ENCODE measurements at places on chromosomes 12 and 14. TPM values are rescaled to one million over a fixed set of nuclear protein-coding genes. Genes with fewer than 3 reads are reported as not detected.

Gene SLC25A21
- 0.82 TPM for total RNA-seq

Gene RHEBL1
- total RNA-seq = 9.5 TPM

Gene TAS2R31
- total RNA-seq = 1.1 TPM

Gene SERPINA12
- not detected for total RNA-seq

Gene OVCH1
- total RNA-seq = not detected

Gene NEUROD4
- total RNA-seq = not detected

Gene STXBP6
- total RNA-seq = 0.72 TPM

Gene TAS2R50
- total RNA-seq = 0.48 TPM

Gene KRT2
- not detected for total RNA-seq

Gene JPH4
- not detected for total RNA-seq

Gene TXNDC16
- total RNA-seq = 1.4 TPM

Gene ISM2
- not detected for total RNA-seq
